ENCODE measurements at places on chromosomes 5 and 9. TPM values are rescaled to one million over a fixed set of nuclear protein-coding genes. Genes with fewer than 3 reads are reported as not detected.

WNT8A gene
- not detected for total RNA-seq

CD72 gene
- 0.32 TPM for total RNA-seq

ORM2 gene
- not detected for total RNA-seq

MRPS30 gene
- 41.5 TPM for total RNA-seq

EIF4E1B gene
- total RNA-seq, result not detected

PCA3 gene
- not detected for total RNA-seq

IFNK gene
- not detected for total RNA-seq

NRG2 gene
- total RNA-seq, result not detected

MYMK gene
- total RNA-seq, result not detected

IL5 gene
- total RNA-seq, result not detected

SAXO1 gene
- total RNA-seq, result not detected

TAF1L gene
- total RNA-seq, result not detected

FLT4 gene
- under 0.01 TPM for total RNA-seq

SLC12A2 gene
- 12.8 TPM for total RNA-seq

STPG3 gene
- not detected for total RNA-seq

SLC36A2 gene
- total RNA-seq, result not detected

C5orf22 gene
- 15.4 TPM for total RNA-seq

MINAR2 gene
- total RNA-seq, result not detected

POLR3G gene
- 0.72 TPM for total RNA-seq

PRR7 gene
- 30.3 TPM for total RNA-seq

LCN2 gene
- not detected for total RNA-seq

ENC1 gene
- 46.2 TPM for total RNA-seq

SPATA31C1 gene
- not detected for total RNA-seq

ROR2 gene
- total RNA-seq, result 33.4 TPM

ADAMTSL1 gene
- total RNA-seq, result 10.0 TPM

PRLR gene
- not detected for total RNA-seq

IL31RA gene
- 0.18 TPM for total RNA-seq

FCN2 gene
- not detected for total RNA-seq

DIRAS2 gene
- 3.1 TPM for total RNA-seq

WDR38 gene
- not detected for total RNA-seq

LPAR1 gene
- total RNA-seq, result 57.3 TPM

CEP72 gene
- 1.5 TPM for total RNA-seq

PCDHGB6 gene
- 2.1 TPM for total RNA-seq

CDH6 gene
- 1.9 TPM for total RNA-seq

C6 gene
- 26.9 TPM for total RNA-seq

LRRC19 gene
- not detected for total RNA-seq

OBP2B gene
- not detected for total RNA-seq

IFNA13 gene
- not detected for total RNA-seq

FOXD4L3 gene
- total RNA-seq, result not detected

PDGFRB gene
- total RNA-seq, result 108 TPM

DRD1 gene
- total RNA-seq, result not detected

SLC23A1 gene
- not detected for total RNA-seq

SLC1A3 gene
- 5.0 TPM for total RNA-seq

IL3 gene
- total RNA-seq, result not detected

PCDHB9 gene
- not detected for total RNA-seq

TLR4 gene
- 29.8 TPM for total RNA-seq

CKS2 gene
- 66.8 TPM for total RNA-seq

ENTR1 gene
- 38.9 TPM for total RNA-seq

SPTAN1 gene
- 226 TPM for total RNA-seq

REEP2 gene
- total RNA-seq, result 8.3 TPM
